ENCODE measurements at places on chromosomes 5 and 9.
A peak's percentile ranks its signal among the peaks of the same experiment; 100 is the strongest.

DNA sequence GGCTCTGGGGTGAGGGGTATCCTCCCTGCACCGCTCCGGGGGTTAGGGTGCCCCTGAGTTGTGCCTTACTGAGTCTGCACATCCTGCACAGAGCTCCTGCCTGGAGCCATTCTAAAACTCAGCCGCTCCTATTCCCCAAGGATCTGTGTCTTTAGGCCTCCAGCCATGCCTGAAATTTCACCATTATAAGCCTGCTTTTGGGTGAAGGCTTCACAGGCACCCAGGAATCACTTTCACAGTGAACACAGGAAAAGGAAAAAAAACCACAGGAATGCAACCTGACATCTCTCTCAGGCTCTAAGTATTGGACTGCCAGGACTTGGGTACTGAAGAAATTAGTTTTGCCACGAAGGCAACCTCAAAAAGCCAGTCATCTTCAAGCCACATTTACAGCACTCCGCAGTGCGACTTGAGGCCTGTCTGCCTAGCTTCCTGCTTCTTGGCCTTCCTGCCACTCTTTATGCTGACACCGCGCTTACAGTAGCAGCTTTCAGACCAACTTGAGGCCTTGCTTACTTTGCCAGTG, 30.9 kb downstream of the GALNT10 start:
- DNase-seq, result no peak

- no peak for DNase-seq
Observed at GRCh38 chr9:23006127-23006526, 559.5 kb downstream of the DMRTA1 start.

DNA sequence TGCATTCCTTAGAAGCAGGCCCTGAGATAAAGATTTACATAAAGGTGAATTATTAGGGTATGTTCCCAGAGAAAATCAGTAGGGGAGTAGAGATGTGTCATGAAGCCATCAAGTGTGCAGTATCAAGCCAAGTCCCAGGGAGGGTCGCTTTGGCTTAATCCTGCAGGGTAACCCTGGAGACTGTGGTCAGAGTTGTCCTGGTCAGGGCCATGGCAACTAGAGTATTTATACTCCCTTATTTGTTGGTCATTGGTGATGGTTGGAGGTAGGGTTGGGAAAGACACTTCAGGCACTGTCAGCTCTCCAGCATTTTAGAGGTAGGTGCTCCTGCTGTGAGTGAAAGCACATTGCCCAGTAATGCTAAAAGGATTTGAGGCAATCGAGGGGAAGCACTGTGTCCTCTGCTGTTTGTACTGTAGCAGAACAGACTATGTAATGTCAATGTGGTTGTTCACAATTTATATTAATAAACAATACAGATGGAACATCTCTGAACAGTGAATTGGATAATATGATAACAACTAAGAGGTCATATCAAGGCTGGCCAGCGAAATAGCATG, 108.9 kb downstream of the GDNF start:
- DNase-seq, result no peak

- no peak for DNase-seq
Observed at GRCh38 chr9:130347036-130347435, 81.5 kb downstream of the HMCN2 start.

GRCh38 chr5:62268234-62268633, 37.8 kb upstream of the KIF2A start:
- peak; percentile 48 for DNase-seq

GRCh38 chr5:53874409-53874808, 314.0 kb downstream of the NDUFS4 start:
- DNase-seq, result no peak

- DNase-seq, result no peak
Observed at GRCh38 chr9:17322882-17323864, 188.3 kb downstream of the CNTLN start.

DNA sequence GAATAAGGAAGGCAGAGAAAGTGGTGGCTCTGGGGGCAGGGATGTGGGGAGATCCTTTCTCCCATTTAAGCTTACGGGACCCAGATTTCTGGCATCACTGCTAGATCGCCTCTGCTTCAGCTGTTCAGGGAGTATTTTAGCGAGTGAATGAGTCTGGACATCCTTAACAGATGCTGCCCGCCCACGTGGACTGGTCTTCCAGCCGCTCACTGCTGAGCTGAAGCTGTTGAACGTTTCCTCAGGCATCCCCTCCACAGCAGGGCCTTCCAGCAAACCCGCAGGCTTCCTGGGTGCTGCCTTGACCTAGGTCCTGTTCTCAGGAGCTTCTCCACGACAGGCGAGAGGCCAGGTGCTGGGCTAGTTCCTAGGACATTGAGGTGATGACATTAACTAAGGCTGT, 144.4 kb upstream of the EFNA5 start:
- no peak for DNase-seq

- DNase-seq, result peak; percentile 49
Observed at GRCh38 chr9:129696944-129697655, 31.7 kb downstream of the PRRX2 start.

DNA sequence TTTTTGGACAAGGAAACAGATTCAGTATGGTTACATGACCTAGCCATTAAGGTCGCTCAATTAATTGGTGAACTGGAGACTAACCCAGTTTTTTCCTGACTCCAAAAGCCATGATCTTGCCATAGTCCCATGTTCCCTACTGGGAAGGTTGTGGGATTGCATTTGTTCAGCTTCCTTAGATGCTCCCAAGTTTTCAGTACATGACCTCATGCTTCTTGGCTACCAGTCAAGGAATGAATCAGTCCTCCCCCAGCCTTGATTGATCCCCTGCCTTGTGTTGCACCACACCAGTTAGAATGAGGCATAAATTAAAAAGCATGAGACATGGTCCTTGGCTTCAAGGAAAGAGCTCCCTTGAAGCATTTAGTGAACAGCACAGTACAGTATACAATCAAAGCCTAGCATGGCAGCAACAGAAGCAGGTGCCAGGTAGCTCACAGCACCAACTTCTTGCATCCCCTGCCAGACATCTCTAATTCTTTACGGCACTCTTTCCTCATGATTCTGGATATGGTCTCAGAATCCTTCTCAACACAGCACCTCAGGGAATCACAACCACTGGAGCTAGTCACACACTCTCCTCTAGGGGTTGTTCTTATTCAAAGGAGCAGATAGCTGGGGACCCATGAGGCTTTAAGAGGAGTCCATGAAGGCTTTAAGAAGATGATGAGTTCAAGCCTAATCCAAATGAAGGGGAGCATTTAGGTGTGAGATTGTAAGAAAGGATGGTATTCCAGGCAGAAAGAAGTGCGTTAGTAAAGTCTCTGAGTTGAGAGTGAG, 295.5 kb upstream of the CLINT1 start:
- no peak for DNase-seq

GRCh38 chr5:75588666-75589065, 22.6 kb upstream of the ANKDD1B start:
- no peak for DNase-seq

DNA sequence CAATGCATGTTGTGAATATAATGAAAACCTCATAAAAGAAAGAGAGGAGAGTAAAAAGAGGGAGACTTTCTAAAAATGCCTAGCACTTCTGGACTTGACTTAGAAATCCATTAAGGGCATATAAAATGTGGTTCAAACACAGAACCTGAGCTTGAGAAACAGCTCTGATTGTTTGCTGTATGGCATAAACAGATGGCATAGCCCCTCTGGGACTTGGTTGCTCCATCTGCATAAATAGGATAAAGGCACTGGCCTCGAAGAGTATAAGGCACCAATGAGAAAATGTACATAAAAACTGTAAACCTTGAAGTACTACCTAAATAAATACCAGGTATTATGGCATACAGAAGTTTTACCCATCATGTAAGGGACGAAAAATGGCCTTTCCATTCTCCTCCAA, 23.8 kb downstream of the MRPS27 start:
- no peak for DNase-seq

- DNase-seq, result no peak
Observed at GRCh38 chr9:20903212-20903611, 128.2 kb downstream of the HACD4 start.
